ENCODE measurements at places on chromosomes 4 and X.
A peak's percentile ranks its signal among the peaks of the same experiment; 100 is the strongest.

- DNase-seq = no peak
These were observed 18.5 kb upstream of the RBPJ start for GRCh38 chr4:26302031-26302899.

DNA sequence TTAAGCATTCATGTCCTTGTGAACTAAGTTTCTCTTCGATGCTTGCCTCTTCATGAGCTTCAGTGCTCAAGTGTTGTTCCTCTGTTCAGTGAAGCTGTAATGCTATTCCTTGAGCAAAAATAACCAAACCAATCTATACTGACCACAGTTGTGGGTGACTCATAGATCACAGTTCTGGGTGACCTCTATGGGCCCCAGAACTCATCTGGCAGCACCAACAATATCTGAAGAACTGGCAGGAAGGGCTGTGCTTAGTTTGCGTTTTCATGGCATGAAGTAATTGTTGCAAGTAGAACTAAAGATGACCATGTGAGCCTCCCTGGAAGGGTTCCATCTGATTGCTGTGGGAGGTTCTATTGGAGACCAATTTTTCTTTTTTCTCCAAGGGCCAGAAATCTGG is 106.2 kb downstream of the CCNG2 start:
- no peak for DNase-seq

- DNase-seq = no peak
These were observed 508.7 kb upstream of the FMR1 start for GRCh38 chrX:147403040-147403439.

GRCh38 chr4:7771541-7772507 is 167.8 kb downstream of the AFAP1 start:
- no peak for DNase-seq

- DNase-seq = no peak
These were observed 135.2 kb downstream of the PDE5A start for GRCh38 chr4:119493419-119493818.

- DNase-seq = no peak
These were observed 569 bp upstream of the FHL1 start for GRCh38 chrX:136146614-136147314.

GRCh38 chrX:134194915-134195314 is 42.1 kb upstream of the CCDC160 start:
- DNase-seq = no peak

DNA sequence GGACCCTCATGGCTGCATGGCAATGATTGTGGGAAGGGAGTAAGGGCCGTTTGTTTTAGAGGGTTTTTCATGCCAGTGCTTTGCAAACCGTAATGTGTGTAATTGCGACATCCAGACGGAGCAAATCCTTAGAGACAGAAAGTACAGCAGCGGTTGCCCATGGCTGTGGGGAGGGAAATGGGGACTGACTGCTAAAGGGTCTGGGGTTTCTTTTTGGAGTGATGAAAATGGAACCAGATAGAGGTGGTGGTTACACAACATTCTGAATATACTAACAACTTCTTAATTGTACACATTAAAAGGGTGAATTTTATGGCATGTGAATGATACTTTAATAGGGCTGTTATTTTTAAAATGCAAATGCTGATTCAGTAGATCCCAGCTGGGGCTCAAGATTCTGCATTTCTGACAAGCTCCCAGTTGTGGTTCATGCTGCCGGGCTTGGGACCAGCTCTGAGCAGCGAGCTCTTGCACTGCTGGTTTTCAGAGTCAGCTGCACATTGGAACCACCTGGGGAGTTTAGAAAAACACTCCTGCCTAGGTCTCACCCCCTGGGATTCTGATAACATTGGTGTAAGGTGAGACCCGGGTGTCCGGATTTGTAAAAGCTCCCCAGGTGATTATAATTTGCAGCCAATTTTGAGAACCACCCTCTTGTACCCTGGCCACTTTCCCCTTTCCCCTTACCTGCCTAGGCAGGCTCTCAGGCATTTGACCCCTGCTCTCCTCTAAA is 47.7 kb downstream of the PRPS1 start:
- DNase-seq = no peak

GRCh38 chr4:1244081-1244977 is 4.6 kb downstream of the CTBP1 start:
- peak; percentile 53 for DNase-seq

DNA sequence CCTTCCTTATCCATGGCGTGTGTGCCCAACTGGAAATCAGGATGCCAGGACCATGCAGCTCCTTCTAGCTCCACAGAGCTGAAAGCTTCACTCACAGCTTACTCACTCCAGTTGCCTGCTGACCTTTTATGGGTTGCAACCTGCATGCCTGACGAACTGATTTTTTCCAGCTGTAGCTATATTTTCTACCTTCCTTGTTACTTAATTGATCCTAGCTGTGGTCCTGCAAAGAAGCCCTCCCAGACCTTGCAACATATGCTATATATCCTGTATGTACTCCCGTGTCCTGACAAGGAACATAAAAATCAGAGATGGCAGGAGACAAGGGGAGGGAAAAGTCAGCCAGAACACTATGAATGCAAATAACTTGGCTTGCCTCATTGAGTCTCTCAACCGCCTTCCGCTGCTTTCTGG is 135.3 kb upstream of the LDB2 start:
- DNase-seq = no peak

- DNase-seq = no peak
These were observed 82.8 kb downstream of the LIMCH1 start for GRCh38 chr4:41620594-41621256.

GRCh38 chrX:125507119-125507518 is 187.4 kb downstream of the TEX13C start:
- no peak for DNase-seq

Measured in AG08395 (cell line).